ENCODE measurements at places on chromosomes 13 and 19.

DNA sequence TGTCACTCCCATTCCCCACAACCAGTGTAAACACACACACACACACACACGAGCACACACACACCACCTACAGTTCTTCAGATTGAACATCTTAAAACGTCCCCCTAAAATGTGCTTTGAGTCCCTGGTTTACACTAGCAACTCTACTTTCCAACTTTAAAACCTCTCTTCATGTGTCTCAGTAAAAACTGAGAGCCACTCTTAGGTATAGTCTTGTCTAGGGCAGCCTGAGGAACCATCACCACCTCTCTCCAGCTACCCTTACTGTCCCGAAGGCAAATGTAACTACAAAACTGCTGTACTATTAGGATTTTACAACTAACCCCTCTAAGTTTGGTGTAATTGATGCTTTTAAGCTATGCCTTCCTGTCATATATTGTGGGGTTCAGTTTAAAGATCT is 1501.6 kb upstream of the MIR17HG start:
- DNase-seq: no peak

GRCh38 chr19:16268676-16269319 is 55.8 kb upstream of the KLF2 start:
- peak; percentile 41 for DNase-seq

- no peak for DNase-seq
Observed at GRCh38 chr13:36880961-36881360, 39.1 kb downstream of the SMAD9 start.

DNA sequence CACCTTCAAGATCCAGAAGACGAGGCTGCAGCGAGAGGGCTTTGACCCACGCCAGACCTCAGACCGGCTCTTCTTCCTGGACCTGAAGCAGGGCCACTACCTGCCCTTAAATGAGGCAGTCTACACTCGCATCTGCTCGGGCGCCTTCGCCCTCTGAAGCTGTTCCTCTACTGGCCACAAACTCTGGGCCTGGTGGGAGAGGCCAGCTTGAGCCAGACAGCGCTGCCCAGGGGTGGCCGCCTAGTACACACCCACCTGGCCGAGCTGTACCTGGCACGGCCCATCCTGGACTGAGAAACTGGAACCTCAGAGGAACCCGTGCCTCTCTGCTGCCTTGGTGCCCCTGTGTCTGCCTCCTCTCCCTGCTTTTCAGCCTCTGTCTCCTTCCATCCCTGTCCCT is 7.0 kb upstream of the PGLS start:
- DNase-seq: no peak

- DNase-seq: no peak
Observed at GRCh38 chr19:30778961-30779715, 407.0 kb downstream of the ZNF536 start.

DNA sequence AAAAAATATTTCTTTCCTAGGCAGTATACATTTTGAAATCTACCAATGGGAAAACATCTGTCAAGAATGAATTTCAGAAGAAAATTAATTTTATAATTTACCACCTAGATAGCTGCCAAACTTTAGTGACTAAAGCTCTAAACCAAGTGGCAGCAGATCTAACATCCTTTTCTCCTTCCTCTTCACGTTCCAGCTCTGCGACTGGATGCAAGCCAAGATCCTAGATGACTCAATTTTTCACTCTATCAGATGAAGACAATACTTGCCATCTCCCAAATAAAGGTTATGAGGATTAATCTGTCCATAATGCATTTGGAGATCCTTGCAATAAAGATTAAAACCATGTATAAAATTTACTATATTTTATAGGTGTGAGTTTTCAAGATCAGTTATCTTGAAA is 66.7 kb upstream of the MIR17HG start:
- DNase-seq: no peak

- no peak for DNase-seq
Observed at GRCh38 chr13:94656766-94657165, 55.1 kb downstream of the GPR180 start.

DNA sequence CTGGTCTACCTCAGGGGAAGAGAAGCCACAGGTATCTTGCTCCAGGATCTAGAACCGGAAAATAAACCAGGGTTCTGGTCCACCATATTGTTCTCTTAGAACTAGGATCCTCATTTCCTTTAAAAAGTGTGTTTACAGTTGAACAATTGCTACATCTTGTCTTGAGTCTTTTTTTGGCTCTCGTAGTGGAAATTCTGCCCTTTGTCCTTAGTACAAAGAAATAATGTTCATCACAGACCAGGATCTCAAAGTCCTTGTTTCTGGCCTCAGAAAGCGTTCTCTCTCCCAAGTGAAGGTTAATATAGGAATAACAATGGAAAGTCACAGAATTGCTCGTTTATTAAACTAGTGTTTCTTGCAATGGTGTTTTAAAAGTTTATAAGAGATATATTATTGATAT is 20.8 kb downstream of the KLF2 start:
- DNase-seq: no peak

DNA sequence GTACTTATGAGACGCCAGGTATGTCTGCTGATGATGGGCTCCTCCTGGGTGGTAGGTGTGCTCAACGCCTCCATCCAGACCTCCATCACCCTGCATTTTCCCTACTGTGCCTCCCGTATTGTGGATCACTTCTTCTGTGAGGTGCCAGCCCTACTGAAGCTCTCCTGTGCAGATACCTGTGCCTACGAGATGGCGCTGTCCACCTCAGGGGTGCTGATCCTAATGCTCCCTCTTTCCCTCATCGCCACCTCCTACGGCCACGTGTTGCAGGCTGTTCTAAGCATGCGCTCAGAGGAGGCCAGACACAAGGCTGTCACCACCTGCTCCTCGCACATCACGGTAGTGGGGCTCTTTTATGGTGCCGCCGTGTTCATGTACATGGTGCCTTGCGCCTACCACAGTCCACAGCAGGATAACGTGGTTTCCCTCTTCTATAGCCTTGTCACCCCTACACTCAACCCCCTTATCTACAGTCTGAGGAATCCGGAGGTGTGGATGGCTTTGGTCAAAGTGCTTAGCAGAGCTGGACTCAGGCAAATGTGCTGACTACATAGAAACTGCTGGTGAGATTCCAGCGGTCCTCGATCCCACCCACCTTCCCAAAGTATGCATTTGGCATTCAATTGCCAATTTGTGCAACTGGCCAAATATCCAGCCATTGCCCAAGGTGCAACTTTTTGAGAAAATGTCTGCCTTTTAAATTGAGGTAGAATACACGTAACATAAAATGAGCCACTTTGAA is 10.2 kb downstream of the OR2Z1 start:
- DNase-seq: no peak

- DNase-seq: no peak
Observed at GRCh38 chr13:51721496-51721895, 82.5 kb downstream of the DHRS12 start.

DNA sequence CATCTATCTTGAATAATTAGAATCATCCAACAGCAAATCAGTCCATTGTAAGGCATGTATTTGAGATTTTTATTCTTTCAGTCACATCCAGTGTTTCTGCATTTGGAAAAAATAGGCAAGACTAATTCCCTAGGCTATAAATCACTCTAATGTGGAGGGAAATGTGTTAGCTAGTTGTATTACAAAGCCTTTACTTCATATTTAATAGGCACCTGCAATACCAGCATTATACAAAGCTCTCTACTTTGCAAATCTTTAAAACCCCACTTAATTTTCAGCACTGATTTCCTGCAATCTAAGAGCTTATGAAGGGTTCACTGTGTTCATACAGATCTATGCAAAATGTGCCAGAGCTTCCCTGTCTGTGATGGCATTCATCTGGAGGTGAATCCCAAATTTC is 12.3 kb downstream of the PCDH9 start:
- DNase-seq: no peak

GRCh38 chr13:100665403-100665802 is 9.2 kb downstream of the TMTC4 start:
- no peak for DNase-seq

GRCh38 chr13:98427331-98427995 is 149.4 kb downstream of the STK24 start:
- no peak for DNase-seq

DNA sequence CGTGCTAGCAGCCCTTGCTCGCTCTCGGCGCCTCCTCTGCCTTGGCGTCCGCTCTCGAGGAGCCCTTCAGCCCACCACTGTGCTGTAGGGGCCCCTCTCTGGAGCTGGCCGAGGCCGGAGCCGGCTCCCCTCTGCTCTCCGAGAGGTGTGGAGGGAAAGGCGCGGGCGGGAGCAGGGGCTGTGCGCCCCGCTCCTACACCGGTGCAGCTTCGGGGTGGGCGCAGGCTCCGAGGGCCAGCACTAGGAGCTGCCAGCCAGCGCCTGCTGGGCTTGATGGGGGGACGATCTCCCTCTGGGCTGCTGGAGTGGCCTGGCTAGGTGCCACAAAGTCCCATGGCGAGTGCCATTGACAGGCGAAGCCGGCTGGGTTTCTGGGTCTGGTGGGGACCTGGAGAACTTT is 365.5 kb downstream of the SLITRK1 start:
- no peak for DNase-seq

GRCh38 chr13:94667190-94667589 is 45.2 kb downstream of the SOX21 start:
- DNase-seq: no peak

- no peak for DNase-seq
Observed at GRCh38 chr19:49110567-49110966, 3.6 kb upstream of the LIN7B start.

DNA sequence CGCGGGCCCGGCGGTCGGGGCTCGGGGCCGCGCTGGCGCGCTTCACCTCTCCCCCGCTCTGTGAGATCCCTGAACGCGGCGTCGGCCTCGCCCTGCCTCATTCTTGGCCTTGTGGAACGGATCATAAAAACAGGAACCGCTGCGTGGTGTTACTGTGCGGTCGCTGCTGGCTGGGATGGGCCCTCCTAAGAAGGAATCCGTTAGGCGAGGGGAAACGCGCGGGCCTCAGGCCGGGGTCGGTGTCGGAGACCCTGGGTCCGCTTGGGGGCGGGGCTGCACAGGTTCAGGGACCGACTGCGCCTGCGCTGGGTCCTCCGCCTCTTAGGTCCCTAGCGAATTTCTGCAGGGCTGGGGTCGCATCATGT is 381 bp downstream of the CKAP2 start:
- DNase-seq: peak; percentile 75

DNA sequence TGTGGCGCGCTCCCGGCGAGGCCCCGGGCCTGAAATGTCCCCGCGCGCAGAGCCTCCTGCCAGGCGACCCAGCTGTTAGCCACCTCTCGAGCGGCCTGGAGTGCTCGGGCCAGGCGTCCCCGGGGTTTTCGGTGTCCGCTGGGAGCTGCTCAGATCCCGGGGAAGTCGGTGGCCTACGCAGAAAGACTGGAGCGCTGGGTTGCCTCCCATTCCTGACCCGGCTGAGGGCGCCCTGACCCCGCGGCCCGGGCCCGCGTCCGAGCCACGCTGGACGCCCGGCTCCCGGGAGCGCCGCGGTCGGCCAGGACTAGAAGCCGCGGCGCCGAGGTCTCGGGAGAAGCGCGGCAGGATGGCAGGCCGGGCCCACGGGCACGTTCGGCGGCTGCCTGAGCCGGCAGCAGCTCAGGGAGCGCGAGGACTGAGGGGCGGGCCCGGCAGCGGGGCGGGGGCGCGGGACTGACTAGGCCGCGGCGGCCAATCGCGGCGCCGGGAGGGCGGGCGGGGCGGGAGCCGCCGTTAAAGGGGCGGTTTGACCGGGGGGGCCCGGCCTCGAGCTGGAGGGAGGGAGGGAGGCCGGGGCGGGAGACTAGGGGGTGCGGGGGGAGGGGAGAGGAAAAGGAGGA is 1.3 kb upstream of the ZIC2 start:
- no peak for DNase-seq

- DNase-seq: no peak
Observed at GRCh38 chr13:67226696-67227095, 3.4 kb downstream of the PCDH9 start.

- DNase-seq: no peak
Observed at GRCh38 chr13:66171920-66172319, 1058.2 kb downstream of the PCDH9 start.

DNA sequence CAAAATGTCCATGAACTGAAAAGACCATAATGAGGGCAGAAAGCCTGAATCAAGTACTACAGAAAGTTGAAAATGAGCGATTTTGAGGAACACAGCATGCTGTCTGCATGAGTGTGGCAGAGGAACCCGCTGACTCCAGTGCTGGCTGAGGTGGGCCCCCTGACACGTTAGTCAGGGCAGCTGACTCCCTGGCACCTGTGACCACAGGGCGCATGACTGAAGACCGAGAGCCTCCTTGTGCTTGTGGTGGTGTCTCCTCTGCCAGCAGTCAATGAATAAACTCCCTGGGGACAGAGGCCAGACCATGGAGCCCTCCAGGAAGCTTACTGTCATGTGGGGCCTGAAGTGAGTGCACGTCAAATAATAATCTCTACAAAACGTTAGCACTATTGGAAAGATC is 38.4 kb upstream of the VSTM2B start:
- no peak for DNase-seq

- no peak for DNase-seq
Observed at GRCh38 chr19:34363094-34363493, 1.9 kb upstream of the GPI start.

DNA sequence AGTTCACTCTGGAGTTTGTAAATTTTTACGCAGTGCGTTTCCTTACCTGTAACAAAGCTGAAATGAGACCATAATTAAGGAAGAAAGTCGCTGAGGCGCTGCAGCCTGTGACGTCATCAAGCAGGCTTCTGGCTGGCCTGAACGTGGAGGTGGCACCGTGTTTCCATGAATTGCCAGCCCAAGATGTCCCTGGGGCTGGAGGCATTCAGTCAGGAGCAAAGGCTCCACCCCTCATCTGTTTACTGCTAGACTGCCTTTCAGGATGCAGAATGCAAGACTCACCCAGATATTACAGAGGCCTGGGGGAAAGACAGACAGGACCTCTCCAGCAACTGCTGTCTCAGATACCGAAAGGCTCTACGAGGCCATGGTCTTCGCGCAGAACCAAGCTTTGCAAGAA is 424.6 kb downstream of the TSHZ3 start:
- no peak for DNase-seq

DNA sequence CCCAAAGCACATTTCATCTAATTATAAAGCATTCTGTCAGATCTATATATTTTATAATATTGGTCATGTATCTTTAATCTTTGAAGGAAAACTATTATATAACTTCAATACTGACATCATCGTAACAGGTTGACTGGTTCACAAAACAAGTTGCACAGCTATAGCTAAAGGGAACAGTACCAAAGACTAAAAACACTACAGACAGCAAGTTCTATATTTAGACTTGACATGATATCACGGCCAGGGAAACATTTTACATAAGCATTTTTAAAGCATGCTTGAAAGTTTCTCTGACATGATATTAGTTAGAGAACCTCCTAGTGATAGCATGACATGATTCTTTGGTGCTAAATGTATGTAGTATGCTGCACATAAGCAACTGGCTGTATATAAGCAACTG is 182.5 kb downstream of the NDFIP2 start:
- no peak for DNase-seq
